NCI-H2081 treated with DMSO at 0.1 percent for 48 hours (cell line): ENCODE measurements at places on chromosomes 11 and 22.

DNA sequence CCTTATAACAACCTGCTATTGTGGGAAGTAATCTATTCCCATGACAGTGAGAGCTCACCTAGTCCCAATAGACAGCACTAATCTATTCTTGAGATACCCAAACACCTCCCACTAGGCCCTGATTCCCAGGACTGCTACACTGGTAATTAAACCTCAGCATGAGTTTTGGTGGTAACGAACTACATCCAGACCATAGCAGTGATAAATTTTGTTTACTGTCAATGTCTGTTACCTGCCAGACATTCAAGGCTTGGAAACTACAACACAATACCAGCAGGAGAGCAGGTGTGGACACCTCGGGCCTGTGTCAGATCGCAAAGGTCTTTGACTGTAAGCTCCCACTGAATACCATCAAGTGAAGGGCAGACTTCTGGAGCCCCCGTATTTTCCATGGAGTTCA, 187.1 kb downstream of the ARHGAP42 start:
- DNase-seq: no peak

GRCh38 chr22:37906364-37907008, 389 bp downstream of the MICALL1 start:
- no peak for DNase-seq

GRCh38 chr11:113701491-113701890, 4.6 kb downstream of the TMPRSS5 start:
- DNase-seq: no peak

DNA sequence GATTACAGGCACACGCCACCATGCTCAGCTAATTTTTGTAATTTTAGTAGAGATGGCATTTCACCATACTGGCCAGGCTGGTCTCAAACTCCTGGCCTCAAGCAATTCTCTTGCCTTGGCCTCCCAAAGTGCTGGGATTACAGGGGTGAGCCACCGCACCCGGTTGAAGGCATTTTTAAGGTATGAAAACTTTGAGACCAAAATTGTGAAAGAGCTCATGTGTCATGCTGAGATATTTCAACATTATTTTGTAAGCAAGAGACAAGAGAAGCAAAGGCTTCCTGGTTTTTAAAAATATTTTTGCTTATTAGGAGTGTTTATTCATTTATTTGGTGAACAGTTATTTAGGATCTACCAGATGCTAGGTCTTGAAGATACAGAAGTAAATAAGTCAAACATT, 6.8 kb downstream of the NHERF4 start:
- DNase-seq: no peak

GRCh38 chr11:29119707-29120618, 896.9 kb downstream of the KCNA4 start:
- no peak for DNase-seq

- DNase-seq: no peak
Observed at GRCh38 chr11:117874253-117874909, 2.1 kb downstream of the FXYD6 start.

- no peak for DNase-seq
Observed at GRCh38 chr22:49553518-49554295, 274.0 kb downstream of the BRD1 start.

- no peak for DNase-seq
Observed at GRCh38 chr22:48748113-48748859, 1079.4 kb downstream of the BRD1 start.

GRCh38 chr11:86151174-86152005, 82.5 kb upstream of the PICALM start:
- no peak for DNase-seq

- DNase-seq: no peak
Observed at GRCh38 chr22:19802001-19802893, 41.7 kb downstream of the TBX1 start.

DNA sequence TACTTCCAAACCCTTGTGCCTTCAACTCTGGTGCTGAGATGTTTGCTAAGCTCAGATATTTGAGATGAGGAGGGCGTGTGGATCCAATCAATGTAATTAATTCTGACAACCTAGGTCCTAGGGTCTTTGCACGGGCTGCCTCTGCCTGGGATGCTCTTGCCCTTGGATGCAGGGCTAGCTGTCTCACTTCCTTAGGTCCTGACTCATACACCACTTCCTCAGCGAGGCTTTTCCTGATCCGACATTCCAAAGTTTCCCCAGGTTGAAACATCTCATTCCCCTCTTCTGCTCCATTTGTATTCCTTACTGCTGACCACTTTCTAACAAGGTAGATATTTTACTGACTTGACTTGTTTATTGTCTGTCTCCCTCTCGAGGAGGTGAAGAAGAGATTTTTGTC, 43.0 kb upstream of the NTM start:
- DNase-seq: no peak

GRCh38 chr11:72812604-72812966, 1.6 kb upstream of the ATG16L2 start:
- DNase-seq: peak; percentile 39

DNA sequence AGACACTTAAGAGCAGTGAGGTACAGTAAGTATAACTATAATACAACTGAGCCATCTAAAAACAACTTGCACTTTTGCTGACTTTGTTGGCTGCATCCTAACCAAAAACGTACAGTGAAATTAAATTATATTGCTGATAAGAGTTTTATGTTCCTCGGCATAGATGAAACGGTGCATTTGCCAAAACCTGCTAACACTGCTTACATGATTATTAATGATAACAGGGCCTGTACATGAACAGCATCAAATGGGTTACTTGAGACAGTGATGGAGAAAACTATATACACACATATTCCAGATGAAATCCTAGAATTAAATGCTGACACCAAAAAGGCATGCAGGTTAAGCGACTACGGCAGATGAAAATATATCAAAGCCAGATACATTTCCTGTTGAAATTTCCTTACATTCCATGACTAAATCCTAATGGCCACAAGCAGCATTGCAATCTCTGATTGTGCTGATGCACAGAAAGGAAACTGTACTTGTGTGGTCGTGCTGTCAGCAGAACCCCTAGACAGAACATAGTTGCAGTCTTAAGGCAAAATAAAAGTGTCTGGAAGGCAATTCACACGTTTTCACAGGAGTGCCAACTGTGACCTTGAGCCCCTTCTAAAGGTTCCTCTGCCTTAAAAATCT, 143.9 kb downstream of the CADM1 start:
- no peak for DNase-seq

DNA sequence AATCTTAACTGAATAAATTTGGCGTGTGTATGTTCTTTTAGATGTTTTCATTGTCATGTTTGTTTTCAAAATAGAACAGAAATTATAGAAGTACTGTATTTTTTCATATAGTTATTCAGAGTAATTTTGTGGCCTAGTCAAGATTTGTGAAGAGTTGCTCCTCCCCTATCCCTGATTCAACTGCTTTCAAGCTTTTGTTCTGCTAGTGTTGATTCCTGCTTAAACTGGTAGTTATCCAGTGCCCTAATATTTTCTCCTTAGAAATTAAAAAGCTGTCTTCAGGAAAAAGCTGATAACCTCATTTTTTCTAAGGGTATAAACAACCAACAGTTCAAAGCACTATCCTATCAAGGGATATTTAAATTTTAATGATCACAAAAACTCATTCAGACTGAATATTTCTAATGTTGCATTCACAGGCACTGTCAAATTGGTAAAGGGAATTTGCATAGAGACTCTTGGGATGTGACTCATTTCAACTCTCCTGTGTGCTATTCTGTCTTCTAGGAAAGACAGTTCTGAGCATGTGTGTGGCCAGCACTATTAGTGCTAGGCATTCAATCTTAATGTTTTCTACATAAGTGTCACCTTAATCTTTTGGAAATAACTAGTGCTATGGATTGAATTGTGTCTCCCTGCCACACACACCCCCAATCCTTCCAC, 1776.0 kb downstream of the LRRC4C start:
- DNase-seq: no peak

GRCh38 chr11:96026310-96026709, 102.4 kb upstream of the MTMR2 start:
- DNase-seq: no peak

DNA sequence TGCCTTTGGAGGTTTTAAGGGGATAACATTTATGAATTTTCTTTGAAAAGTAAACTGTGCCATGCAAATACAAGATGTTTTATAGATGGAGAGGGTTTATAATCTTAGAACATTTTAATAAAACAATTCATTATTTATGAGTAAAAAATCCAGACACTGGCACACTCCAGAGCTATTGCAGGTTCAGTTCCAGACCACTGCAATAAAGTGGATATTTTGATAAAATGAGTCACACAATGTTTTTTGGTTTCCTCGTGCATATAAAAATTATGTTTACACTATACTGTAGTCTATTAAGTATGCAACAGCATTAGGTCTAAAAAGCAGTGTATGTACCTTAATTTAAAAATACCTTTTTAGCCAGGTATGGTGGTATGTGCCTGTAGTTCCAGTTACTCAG, 146.2 kb upstream of the ZBED5 start:
- no peak for DNase-seq

- DNase-seq: no peak
Observed at GRCh38 chr11:133052537-133052936, 479.8 kb downstream of the OPCML start.

- no peak for DNase-seq
Observed at GRCh38 chr11:44446366-44446762, 119.1 kb upstream of the CD82 start.

DNA sequence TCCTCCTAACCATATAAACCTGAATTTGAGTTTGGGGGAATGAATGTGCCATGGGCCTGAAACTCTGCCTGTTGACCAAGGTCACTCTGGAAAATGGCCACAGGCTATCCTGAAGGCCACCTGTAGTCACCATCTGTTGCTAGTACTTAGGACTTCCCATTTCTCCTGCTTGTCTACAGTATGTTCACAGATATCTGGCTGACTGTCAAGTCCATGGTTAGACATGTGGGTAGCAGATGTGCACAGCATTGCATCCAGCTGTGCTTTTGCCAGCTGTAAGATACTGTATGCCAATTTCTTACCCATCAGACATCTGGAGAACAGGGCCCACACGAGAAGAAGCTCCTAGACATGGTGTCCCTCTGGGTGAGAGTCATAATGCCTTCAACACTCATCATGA, 475.4 kb downstream of the INSC start:
- DNase-seq: no peak

- DNase-seq: no peak
Observed at GRCh38 chr22:25509374-25509791, 55.1 kb upstream of the GRK3 start.

- no peak for DNase-seq
Observed at GRCh38 chr22:44743804-44744211, 8.6 kb upstream of the ARHGAP8 start.

DNA sequence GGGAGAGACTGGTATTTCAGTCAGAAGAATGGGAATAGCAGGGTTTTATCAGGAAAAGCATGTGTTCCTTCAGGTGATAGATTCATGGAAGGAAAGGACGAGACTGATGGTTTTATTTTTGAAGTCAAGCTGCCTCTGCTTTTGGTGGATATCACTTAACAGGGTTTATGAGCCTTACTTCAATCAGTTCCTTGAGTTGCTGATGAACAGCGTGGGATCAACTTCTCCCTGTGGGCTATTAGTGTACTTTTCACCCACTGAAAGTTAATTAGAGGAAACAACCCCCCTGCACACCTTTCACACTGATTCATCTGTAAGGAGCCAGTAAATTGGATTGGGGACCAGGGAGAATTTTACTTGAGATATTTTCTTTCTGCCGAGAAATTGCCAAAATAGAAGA, 479.0 kb downstream of the NELL1 start:
- no peak for DNase-seq

- DNase-seq: no peak
Observed at GRCh38 chr11:105168457-105168856, 28.9 kb upstream of the CARD18 start.

- DNase-seq: no peak
Observed at GRCh38 chr11:119783466-119784400, 54.7 kb upstream of the NECTIN1 start.

DNA sequence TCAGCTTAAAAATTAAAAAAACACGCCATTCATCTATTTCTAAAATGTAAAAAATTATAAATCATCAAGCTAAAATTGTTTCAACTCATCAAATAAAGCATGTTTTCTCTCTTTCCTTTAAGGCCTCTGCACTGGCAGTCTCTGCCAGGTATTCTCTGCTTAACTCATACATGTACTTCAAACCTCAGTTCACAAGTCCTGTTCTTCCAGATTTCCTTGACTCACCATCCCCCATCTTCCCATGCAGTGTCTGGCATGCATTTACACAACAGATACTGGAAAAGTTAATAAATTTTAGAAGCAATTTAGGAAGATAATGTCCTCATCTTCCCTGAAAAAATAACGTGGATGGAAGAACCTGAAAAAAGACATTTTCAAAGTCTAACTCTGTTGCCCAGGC, 32.5 kb downstream of the CSTF3 start:
- DNase-seq: no peak

DNA sequence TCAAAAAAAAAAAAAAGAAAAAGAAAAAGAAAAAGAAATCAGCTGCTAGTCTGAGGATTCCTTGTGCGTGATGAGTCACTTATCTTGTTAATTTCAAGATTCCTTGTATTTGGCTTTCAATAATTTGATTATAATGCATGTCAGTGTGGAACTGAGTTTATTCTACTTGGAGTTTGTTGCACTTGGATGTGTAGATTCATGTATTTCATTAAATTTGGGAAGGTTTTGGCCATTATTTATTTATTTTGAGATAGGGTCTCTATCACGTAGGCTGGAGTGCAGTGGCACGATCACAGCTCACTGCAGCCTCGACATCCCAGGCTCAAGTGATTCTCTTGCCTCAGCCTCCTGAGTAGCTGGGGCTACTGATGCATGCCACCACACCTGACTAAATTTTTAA, 14.8 kb downstream of the WBP2NL start:
- no peak for DNase-seq

DNA sequence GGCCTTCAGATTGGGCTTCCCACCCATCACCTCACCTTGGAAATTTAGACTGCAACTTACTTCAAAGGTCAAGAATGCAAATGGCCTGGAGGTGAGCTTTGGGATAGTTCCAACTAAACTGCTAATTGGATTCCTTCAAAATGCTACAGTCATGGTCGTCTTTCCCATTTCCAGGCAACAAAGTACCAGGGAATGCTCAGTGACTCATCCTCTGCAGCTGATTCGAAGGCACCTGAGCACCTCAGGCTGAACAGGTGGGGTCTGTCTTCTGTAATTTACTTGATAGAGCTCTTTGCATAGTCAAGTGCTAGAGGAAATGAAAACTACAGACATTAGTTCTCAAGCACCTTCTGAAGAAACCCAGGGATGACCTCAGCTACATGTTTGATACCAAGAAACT, 20.5 kb upstream of the FSHB start:
- DNase-seq: no peak

DNA sequence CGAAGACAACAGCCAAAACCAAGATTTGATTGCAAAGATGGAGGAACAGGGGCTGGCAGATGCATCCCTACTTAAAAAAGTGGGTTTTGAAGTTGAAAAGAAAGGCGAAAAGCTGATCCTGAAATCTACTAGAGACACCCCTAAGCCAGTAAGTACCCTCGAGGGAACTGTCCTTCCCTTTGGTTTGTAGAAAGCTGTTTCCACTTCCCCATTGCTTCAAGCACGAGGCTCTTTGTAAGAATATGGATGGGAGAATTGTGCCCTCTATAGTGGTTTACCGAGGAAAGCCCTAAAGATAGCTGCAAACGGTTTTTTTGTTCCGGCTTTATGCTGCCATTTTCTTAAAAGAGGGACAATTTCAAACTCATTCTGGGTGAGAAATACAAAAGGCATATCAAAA, 133.9 kb downstream of the WNT7B start:
- no peak for DNase-seq

GRCh38 chr11:114102993-114103896, 43.7 kb downstream of the ZBTB16 start:
- no peak for DNase-seq

GRCh38 chr22:21907638-21908522, 40.4 kb upstream of the MAPK1 start:
- no peak for DNase-seq
